ENCODE measurements at places on chromosomes 5 and 9.
A peak's percentile ranks its signal among the peaks of the same experiment; 100 is the strongest.

GRCh38 chr5:150640311-150641005 is at the start of gene SYNPO:
Gene SYNPO (plus strand): TSS chr5:150640660. CDS start chr5:150648276, 7,616 bp downstream.
- no peak for DNase-seq

DNA sequence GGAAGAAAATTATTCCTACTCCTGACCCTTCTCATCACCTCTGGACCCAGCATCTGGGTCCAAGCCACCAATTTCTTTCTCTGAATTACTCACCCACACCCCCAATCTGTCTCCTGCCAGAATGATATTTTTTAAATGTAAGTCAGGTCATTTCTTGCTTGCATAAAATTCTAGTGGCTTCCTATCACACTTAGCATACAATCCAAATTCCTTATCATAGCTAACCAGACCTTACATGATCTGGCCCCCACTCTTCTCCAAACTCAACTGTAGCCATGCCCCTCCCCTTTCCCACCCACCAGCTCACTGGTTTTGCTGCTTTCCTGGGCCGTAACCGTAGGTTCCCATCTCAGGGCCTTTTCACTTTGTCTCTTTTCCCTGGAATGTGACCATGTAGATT is 15.2 kb downstream of the HTR4 start:
- no peak for DNase-seq

DNA sequence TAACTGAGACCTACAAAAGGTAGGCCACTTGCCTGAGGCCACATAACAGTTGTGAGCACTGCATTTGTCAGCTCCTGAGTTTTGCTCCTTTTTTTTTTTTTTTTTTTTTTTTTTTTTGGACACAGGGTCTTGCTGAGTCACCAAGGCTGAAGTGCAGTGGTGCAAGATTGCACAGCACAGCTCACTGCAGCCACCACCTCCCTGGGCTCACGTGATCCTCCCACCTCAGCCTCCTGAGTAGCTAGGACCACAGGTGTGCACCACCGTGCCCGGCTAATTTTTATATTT is 37.1 kb downstream of the LAMC3 start:
- DNase-seq, result no peak

- no peak for DNase-seq
Observed at GRCh38 chr9:113592876-113593575, 129.5 kb downstream of the RGS3 start.

DNA sequence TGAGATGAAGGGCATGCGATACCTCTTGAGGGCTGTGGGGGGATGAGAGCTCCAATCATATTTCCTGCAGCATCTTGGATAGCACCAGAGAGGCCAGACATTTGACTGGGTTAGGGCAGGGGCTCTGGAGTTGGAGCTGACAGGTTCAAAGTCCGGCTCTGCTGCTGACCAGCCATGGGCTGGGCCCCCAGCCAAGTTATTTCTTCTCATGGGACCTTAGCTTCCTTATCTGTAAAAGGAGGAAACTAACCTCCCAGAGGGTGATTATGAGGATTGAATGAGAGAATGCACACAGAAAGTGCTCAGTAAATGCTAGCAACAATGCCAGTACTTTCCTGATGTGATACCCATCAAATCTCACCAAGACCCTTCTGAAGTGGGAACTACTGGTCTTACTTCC is 65.2 kb upstream of the SLC25A51 start:
- no peak for DNase-seq

DNA sequence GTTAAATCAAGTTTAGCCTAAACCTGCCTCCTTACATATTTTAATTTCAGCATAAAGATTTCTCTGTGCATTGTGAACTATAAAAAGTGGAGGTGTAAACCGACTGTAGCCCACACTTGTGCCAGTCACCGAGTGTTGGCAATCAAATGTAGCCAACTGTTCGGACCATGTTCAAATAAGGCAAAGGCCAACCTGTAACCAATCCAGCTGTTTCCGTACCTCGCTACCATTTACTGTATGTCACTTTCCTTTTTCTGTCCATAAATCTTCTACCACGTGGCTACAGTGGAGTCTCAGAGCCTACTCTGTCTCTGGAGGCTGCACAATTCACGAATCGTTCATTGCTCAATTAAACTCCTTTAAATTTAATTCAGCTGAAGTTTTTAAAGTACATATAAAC is 156.0 kb downstream of the SLC25A46 start:
- DNase-seq, result no peak

DNA sequence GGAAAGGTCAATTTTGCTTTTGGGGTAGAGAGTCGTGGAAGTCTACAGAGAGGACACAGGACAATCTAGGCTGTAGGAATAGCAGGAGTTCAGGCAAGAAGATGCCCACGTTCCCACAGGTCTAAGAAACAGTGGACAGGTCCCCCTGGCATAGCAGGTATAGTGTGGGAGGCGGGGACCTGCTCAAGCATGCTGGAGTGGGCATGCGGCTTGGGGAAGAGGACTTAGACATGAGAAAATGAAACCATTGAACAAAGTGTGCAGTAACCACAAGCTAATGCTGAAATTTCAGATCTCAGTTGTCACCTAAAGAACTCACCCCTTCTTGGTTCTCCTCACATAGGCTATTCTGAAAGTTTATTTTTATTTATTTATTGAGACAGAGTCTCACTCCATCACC is 142.8 kb upstream of the EFNA5 start:
- no peak for DNase-seq

DNA sequence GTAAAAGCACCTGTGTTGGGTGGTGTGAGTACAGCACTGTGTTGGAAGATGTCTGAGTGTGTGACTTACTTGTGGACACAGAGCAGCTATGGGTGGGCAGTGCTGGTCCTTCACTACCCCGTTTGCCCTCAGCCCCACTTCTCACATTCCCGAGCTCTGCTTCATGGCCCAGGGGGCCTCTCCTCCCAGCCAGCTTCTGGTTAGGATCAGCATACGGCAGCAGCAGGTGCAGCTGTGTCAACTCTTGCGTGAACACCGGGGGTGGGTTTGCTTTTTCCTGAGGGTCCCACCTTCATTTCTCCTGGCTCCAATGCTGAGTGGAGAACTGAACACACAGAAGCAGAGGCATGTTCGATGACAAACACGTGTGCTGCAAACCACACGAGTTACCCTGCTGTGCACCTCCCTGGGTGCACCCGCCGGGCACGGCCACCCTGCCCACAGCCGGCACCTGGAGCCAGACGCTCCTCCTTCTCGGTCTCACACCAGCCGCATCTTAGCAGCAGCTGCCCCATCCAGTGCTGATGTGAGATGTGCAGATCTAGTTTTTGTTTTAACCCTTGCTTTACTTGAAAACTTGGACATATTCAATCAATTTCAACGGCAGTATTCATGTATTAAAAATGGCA is 14.9 kb upstream of the SLC6A3 start:
- no peak for DNase-seq

DNA sequence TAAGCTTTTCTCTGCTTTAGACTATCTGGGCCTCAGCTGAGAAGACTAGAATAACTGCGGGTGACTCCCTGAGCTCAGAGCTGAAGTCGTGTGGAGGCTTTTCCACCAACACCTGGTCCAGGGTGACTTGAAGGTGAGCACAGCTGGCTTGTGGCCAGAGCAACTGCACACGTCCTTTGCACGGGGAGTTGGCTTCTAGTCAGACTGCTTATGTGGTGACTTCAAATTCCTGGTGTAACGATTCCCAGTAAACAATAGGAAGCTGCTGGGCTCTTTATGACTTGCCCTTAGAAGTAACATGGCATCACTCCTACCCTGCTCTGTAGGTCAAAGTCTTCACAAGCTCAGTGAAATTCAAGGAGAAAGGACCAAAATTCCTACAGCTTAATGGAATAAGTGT is 800.6 kb upstream of the CDH6 start:
- DNase-seq, result no peak

DNA sequence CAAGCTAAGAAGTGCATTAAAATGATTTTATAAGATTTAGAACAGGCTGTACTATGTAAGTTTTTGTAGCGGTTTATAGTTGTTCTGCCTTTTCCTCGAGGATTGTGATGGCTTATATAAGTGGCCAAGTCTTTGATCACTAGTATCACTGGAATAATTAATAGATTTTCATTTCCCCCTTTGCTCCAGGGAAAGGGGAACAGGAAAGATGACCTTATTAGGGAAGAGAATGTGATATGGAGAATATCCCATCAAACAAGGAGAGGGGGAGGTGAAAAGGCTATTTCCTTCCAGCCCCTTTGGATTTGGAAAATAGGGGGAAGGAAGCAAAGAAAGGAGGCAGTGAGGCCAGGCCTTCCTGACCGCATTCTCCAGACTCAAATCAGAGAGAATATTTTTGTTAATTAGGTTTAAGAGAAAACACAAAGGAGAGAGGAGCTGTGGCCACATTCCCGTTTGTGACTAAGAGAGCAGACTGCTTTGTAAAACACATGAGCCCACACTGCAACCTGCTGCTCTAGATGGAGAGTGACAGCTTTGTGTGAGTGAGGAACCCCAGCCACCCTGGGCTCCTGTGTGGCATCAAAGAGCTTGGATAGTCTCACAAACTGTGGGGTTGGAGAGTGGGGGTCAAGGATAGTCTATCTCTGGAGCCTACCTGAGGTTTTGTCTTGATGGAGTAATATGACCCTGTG is 359.5 kb downstream of the DTWD2 start:
- no peak for DNase-seq

DNA sequence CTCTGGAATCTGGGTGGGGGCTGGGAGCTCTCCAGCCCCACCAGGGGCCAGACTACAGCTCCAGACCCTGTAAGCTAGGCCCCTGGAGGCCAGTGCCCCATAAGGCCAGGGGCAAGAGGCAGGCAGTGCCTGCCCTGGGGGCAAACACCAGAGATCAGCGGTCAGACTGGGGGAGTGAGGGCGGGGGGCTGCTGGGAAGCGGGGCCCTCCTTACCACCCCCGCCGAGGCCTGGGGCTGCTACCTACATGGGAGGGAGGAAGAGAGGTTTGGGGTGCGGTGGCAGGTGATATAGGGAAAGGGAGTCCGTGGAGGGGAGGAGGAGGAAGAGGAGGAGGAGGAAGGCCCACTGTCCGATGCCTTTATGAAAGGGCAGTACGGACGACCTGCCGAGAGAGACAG is 12.7 kb downstream of the PRR7 start:
- DNase-seq, result no peak

DNA sequence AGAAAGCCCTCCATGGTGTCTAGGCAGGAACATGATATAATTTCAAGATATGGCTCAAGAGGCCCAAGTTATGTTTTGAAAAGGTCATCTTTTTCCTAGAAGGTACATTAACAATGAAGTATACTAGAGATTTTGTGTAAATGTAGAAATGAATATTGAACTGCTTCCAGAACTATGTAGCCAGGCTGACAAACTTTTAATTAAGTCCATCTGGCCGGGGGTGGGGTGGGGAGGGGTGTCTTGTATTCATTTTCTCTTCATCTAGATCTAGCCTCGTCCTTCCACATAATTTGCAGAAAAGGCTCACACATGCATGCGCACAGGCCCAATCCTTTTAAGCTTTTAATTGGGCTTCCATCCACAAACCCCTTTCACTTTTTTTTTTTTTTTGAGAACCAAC is 323.3 kb downstream of the ARL15 start:
- DNase-seq, result no peak

- no peak for DNase-seq
Observed at GRCh38 chr9:79658926-79659325, 87.2 kb downstream of the TLE4 start.

- no peak for DNase-seq
Observed at GRCh38 chr9:5845157-5845531, 12.2 kb upstream of the ERMP1 start.

DNA sequence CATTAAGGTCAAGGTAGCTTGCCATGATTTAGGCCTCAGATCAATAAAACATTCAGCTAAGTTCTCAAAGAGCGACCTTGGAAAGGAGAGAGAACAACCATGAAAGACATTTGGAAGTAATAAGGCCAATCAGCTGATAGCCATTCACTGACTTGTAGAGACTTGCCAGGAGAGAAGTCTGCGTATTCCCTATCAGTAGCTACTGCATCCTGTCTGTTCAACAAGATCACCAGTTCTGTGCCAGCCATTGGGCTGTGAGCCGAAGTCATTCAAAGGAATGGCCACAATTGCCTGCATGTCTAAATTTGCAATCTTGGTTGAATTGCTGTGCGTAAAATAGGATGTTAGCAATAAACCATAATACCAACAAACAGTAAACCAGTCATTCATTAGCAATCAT is 219.8 kb downstream of the FBXL7 start:
- DNase-seq, result no peak

DNA sequence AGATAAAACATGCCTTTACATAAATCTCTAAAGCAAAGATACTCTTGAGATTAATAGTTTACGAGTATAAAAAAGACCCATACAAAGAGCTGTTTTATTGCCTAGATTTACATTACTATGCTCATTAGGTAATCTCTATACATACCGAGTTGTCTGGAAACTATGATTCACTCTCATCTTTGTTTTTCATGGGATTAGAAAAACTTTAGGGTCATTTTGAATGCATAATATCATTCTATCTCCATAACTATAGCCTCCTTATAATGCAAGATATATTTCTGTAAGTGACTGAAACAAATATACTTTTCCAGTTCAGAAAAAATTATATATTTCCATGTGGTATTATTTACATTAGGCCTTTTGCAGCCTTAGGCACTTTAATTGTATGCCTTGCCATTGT is 1088.7 kb upstream of the ARRDC3 start:
- no peak for DNase-seq

DNA sequence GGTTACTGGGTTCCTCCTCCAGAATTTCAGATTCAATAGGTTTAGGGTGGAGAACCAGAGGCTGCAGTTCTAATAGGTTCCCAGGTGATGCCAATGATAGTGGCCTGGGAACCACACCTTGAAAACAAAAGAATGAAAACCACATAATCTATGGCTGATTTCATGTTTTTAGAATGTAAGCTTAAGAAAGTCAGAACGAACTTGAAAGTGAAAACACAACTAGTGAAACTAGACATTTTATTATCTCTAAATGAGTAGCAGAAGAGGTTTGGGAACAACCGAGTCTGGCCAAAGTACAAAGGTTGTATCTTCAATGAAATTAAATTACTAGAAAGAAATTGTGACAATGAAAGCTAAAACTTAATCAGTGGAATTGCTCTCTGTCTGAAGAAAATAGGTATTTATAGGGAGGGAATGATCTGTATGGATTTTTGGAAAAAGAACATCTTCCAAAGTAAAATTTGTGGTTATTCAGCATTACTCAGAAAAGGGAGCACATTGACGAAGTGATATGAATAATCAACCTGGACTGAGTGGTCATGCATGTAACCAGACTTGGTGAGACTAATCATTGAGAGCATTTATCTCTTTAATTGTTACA is 24.9 kb upstream of the CEP120 start:
- no peak for DNase-seq

DNA sequence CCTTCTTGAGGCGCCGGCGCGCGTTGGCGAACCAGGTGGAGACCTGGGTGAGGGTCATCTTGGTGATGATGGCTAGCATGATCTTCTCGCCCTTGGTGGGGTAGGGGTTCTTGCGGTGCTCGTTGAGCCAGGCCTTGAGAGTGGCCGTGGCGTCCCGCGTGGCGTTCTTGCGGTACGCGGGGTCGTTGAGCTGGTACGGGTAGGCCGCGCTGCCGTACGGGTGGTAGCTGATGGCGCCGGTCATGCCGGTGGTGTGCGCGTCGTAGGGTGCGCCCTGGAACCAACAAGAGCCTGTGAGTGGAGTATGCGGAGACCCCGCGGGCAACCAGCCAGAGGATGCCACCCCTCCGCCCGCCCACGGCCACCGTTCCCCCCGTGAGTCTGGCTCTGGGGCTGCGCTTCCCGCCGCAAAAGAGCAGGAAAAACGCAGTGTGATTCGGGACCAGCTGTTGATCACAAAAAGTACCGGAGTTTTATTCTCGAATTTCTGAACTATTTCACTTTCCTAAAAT is 1.9 kb downstream of the IRX2 start:
- DNase-seq, result peak; percentile 16
